Muscle of arm (tissue), 14 donors: ENCODE measurements at places on chromosomes 11 and 22.

DNA sequence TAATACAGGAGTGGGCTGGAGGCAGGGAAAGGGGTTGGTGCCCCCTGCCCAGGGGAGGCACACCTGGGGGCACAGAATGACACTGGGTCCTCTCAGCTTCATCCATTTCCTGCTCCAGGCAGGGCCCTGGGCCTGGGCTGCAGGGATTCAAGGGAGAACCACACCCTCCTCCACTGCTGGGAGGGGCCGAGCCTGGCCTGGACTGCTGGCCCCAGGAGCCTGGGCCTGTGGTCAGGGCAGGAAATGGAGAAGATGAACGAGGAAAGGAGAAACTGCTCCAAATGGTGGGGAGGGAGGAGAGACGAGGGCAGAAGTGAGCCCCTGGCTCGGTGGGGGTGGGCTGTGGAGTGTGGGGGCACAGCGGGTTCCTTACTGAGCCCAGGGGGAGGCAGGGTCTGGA, 38.1 kb upstream of the KCNQ1OT1 start:
- DNase-seq: no peak

DNA sequence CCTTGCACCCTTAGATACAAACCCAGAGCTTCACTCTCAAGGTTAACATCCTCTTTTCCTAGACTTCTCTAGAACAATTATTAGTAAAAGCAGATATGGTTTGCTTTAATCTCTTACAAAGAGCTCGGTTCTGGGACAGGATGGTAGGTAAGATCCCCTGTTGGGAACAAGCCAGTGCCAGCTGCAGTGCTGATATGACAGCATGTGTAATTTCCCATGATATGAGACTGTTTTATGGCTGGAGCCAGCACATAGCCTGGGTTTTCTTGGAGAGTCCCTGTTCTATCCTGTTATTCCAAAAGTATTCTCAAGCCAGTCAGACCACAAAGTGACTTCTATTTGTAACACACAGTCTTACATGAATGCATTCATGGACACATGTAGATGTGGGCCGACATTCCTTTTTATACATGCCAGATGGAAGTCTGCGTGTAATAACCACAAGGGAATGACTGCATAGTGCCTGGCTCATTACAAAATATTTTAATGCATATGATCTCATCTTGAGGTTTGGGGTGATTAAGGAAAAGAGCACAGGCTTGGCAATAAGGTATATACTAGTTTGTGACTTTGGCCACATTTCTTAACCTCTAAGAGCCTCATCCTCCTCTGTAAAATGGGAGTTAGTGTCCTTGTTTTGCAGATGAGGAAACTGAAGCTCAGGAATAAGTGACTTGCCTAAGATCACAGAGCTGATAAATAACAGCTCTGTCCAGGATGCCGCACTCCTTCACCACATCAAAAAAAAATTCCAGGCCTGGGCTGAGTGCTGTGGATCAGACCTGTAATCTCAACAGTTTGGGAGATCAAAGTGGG, 21.8 kb downstream of the CLMP start:
- no peak for DNase-seq

DNA sequence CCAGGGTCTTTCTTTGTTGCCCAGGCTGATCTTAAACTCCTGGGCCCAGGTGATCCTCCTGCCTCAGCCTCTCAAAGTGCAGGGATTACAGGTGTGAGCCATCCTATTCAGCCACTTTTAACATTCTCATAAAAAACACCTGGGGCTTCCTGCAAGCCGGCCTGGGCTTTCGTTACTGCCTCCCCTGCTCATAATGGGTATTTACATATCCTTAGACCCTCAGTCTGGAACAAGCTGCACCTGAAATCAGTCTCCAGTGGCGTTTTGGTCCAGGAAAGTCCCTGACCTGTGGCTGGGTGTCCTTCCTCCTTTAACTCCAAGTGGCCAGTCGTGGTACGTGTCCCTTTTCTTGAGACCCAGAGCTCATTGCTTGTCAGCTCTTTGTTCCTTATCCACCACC, 320.7 kb downstream of the TMEM135 start:
- no peak for DNase-seq

DNA sequence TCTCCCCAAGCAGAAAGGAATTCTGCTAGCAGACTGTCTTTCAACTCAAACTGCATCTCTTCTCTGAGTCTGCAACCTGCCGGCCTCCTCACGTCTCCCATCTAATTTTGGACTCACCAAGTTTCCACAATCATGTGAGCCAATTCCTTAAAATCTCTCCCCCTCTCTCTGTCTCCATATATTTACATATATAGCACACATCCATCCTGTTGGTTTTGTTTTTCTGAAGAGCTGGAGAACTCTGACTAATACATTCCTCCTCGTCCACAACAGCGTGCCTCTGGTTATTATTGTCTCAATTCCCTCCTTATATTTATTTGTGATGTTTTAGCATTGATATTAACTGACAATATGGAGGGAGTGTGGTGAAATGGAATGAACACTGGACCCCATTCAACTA, 29.6 kb upstream of the FJX1 start:
- no peak for DNase-seq

DNA sequence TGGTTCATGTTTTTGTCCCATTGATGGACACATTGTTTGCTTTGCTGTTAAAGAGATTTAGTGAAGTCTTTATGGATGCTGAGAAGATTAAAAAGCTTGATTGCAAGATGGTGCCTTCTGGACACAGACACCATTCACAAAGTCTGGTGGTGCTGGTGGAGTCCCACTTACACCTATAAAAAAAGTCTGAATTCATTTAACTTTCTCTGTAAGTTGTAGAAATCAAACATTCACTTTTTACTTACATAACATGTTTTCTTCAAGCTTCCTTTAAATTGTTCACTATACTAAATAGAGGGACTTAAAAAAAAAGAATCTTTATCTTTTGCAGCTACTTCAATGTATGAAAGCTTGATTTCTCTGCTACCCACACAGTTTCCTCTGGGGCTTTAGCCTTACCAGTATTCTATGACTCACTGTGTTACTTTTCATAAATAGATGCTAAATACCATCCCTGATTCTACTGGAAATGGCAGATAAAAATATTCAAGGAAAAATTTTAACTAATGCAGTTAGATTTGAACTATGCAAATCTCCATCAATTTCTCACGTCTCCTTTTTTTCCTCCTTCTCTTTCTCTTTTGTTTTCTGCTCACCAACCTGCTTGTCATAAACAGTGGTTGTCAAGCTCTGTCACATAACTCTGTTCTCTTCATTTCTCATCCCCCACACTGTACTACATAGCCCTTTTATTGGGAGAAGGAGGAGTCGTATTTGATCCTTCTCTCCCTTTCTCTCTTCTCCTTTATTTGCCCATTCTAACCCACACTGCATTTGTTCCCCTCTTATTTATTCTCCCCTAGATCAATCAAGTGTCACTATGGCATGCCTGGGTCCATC, 89.7 kb downstream of the FAM76B start:
- no peak for DNase-seq
